ENCODE measurements at places on chromosomes 4 and X.

GRCh38 chr4:137502339-137503129 lies 29.8 kb downstream of the PCDH18 start:
- no peak for DNase-seq

DNA sequence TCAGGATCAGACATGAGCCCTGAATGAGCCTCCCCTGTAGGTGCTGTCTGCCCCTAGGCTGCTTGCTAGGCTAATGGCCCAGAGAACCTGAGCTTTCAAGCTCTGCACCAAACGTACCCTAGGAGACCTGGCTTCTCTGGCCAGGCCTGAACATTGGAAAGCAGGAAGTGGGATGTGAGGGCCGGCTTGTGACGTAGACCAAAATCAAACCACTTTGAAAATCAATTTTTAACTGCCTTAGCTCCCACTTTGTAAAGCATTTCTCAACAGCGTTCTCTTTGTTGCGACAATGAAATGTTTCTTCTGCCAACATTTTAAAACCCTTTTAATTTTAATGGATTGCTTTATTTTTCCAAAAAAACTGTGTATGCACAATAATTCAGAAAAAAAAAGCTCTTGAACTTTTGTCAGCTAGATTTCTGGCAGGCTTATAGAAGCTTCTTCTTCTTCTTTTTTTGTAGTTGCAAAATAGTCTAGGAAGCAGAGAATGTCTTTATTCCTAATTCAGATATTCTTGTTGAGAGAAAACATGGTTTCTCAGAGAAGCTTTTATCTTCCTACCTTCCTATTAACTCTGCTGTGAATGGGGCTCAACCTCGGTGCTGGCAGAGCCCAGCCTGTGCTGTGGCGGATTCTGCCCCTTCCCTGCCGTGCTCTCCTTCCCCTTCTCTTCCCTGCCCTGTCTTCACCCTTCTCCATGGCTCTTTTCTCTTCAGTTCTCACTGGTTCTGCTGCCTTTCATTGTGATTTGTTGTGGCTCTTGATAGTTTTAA lies 145.2 kb upstream of the SFRP2 start:
- no peak for DNase-seq

DNA sequence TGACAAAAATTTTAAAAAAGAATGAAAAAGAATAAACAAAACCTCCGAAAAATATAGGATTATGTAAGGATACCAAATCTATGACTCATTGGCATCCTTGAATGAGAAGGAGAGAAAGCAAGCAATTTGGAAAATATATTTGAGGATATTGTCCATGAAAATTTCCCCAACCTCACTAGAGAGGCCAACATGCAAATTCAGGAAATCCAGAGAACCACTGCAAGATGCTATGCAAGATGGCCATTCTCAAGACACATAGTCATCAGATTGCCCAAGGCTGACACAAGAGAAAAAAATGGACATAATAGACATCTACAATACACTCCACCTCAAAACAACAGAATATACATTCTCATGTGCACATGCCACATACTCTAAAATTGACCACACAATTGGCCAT lies 135.9 kb upstream of the SPANXB1 start:
- no peak for DNase-seq

DNA sequence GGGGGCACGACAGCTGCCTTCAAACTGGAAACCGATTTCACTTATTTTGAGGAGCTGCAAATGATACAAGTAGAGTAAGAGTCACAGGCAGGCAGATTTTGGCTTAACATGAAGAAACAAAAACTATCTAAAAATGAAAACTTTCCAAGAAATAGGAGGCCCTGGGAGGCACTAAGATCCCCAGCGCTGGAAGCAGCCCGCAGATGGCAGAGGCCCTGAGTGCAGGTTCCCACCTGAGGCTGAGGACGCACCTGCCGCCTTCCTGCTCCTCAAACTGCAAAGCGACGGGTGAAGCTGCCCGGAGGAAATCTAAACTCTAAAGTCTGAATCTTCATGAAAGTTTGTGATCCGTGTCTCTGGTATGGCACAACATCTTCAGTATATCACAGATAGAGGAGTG lies 138.7 kb downstream of the AFAP1 start:
- no peak for DNase-seq

GRCh38 chr4:4918067-4918466 lies 58.6 kb downstream of the MSX1 start:
- no peak for DNase-seq

GRCh38 chrX:119168104-119168503 lies 40.5 kb upstream of the KIAA1210 start:
- DNase-seq = no peak

- DNase-seq = peak; percentile 20
These were observed 21.9 kb downstream of the ATP2B3 start for GRCh38 chrX:153539171-153539978.

GRCh38 chrX:153061732-153062131 lies 5.5 kb downstream of the PNMA3 start:
- no peak for DNase-seq

DNA sequence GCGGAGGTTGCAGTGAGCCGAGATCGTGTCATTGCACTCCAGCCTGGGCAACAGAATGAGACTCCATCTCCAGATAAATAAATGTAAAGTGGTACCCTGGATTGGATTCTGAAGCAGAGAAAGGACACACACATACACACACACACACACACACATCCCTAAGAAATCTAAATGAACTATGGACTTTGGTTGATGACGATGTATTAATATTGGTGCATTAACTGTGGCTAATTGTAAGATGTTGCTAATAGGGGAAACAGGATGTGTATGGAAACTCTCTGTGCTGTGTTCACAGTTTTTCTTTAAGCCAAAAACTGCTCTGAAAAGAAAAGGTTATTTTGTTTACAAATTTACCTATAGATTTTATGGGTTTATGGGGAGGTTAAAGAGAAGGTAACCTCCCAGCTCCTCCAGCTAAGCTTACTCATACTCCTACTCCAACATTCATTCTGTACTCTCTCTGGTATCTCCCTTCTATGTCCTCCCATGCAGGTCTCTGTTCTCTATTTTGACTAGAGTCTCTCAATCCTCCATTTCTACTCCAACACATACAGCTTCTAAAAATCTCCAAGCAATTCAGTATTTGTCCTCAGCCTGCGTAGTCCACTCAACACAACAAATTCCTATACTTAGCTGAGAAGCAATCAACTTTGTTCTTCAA lies 46.5 kb upstream of the RELL1 start:
- DNase-seq = no peak

- DNase-seq = no peak
These were observed 55.8 kb upstream of the BCOR start for GRCh38 chrX:40153345-40154249.

DNA sequence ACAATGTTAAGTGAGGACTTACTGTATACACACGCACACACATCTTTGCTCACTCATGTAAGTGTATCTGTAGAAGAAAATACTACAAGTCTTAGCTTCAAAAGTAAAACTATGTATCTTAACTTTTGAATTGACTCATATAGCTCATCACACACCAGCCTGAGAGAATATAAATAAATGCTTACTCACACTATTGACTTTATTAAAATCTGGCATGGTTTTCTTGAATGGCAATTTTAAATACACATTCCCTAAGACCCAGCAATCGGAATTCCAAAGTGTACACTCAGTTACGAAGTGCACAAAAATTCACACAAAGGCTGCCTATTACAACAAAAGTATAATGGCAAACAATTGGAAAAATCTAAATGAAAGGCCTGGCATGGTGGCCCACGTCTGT lies 2.0 kb downstream of the ERCC6L start:
- no peak for DNase-seq

GRCh38 chr4:141132709-141133145 lies 542 bp downstream of the RNF150 start:
- no peak for DNase-seq

DNA sequence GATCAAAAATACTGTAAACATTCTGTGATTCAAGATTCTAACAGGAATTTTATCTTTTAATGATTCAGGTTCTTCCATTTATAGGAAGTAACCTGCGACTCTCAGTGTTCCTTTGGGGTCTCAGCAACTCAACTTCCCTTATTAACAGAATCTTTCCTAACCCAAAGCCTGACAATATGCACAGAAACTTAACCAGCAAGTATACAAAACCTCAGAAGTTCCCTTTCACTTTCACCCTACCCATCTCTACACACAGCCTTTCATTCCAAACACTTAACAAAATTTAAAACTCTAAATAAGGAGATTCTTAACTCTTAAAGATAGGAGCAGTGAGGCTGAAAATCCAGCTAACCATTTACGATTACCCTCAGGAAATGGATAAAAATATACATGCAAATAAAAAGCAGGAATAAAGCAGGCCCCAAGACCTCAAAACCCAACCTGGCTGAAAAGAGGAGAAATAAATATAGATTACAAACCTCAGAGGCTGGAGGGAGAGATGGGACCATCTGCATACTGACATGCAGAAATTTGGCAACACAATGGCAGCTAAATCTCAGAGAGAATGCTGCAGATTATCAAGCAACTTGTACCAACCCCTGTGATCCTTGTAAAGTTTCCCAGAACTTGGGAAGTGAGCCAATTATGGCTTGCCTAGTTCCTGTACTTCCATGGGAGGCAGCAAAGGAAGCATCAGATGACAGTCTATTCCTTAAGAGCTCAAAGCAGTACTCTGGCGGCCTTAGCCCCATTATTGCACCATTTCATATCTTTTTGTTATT lies 101.0 kb downstream of the ATP11C start:
- peak; percentile 48 for DNase-seq

- no peak for DNase-seq
These were observed 334.1 kb downstream of the PCDH7 start for GRCh38 chr4:31054295-31054694.

GRCh38 chrX:11336201-11336600 lies 43.0 kb downstream of the AMELX start:
- DNase-seq = no peak

DNA sequence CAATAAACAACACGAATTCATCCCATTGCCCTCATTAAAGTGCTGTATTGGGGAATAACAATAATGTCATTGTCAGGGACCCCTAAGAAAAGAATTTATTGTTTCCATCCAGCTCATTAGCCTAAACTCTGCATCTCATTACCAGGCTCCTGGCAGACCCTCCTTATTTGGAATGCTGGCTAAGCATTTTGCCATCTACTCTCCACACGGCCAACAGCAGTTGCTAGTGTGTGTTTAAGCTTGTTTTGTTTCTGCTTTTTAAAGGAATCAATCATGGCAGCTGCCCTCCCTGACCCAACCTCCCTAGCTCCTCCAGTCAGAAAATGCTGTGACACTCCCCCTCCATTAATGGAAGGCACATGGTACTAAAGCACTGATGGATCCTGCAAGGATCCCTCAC lies 43.5 kb downstream of the GATB start:
- no peak for DNase-seq

GRCh38 chrX:41335198-41335957 lies 1.4 kb downstream of the DDX3X start:
- DNase-seq = no peak

GRCh38 chrX:154486396-154487207 lies at the start of gene UBL4A:
Gene UBL4A, minus strand, starts transcription at chrX:154486615. Its CDS starts 31 bp downstream, at chrX:154486584.
- no peak for DNase-seq

- no peak for DNase-seq
These were observed 80.9 kb downstream of the C4orf33 start for GRCh38 chr4:129176864-129177263.

DNA sequence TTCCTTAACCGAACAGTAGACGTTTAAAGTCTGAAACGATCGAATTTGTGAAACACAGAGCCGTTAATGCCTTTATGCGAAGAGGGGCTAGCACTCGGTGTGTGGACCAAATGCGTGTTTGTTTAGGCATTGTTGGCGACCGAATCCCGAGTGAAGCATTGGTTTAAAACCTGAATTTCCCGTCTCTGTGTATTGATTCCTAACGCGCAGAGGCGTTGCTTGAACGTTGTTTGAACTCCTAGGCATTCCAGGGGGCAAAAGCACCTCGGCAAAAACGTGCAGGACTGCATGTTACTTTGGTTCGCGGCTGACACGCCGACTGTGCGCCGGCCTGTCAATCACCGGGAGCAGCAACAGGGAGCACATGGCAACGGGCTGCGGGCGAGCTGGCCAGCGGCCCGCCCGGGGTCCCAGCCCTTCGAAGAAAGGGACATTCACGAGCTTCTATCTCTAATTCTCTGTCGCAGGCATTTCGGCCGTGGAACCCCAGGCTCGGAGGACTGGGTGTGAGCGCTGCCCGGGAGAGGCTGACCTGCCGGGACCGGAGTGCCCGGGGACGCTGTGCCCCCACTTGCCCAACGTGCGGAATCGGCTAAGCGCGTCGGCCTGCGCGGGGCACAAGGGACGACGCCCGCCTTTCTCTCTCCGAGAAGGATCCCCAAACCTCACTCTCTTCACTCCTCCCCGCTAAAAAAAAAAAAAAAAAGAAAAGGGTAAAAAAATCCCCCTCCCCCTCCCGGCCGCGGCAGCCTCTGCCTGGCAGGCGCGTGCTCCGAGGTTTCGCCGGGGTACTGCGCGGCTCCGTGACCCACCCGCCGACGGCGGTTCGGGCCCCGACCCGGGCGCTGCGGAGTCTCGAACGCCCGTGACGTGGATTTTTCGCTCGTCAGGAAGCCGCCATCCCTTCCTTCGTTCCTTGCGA lies 810 bp downstream of the SPRY1 start:
- DNase-seq = no peak

- no peak for DNase-seq
These were observed 8.4 kb upstream of the FHDC1 start for GRCh38 chr4:152927737-152928136.

DNA sequence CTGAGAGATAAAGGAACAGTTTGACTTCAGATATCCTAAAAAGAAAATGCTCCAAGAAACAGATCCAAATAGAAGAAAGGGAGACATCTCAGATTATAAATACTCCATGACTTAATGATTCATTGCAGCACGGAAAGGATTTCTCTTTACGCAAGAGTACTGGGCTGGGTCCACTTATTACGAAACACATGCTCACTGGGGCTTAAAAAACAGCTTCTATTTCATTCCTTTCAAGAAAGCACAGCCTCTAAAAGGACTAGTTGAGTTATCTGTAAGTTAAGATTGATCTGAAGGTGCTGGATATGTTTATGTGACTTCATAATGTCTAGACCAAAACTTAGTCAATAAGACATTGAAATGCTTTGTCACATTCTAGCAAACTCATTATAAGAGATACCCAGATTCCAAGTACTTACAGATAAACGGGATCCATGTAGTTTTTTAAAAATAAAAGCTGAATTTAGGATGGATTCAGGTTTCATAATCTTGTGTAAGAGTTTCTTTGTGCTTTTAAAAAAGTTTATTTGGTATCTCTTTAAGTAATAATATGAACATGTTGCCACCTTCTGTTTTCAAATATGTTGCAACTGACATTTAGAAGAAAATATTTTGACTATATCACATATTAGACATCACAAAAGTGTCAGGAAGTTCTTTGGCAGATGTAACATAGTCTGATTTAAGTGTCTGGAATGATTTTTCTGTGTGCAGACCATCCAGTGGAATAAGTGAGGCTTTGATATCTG lies 109.5 kb upstream of the MYOZ2 start:
- peak; percentile 89 for DNase-seq
